ENCODE measurements at places on chromosomes 6 and 20. TPM values are rescaled to one million over a fixed set of nuclear protein-coding genes. Genes with fewer than 3 reads are reported as not detected.
A peak's percentile ranks its signal among the peaks of the same experiment; 100 is the strongest.

Gene KCNS1
- total RNA-seq = 0.97 TPM

- H3K4me1 ChIP-seq = peaks cover 17% of the 10 kb centered on the region
- H3K27me3 ChIP-seq = no peaks in the 10 kb centered on the region
- no peak for DNase-seq
- H3K4me3 ChIP-seq = no peak overlapping the region
- H3K27ac ChIP-seq = no peak overlapping the region
- no peaks in the 10 kb centered on the region for H3K36me3 ChIP-seq
These were observed 343.5 kb downstream of the NRN1 start for GRCh38 chr6:5663259-5663658.

GRCh38 chr20:15257569-15257870, 920.1 kb upstream of the FLRT3 start:
- no peak overlapping the region for H3K27ac ChIP-seq
- no peak overlapping the region for H3K4me3 ChIP-seq
- no peaks in the 10 kb centered on the region for H3K27me3 ChIP-seq

Gene DDO
- 0.10 TPM for total RNA-seq

GRCh38 chr6:46190889-46191288, 20.1 kb upstream of the ENPP5 start:
- H3K36me3 ChIP-seq = no peaks in the 10 kb centered on the region
- H3K27me3 ChIP-seq = no peaks in the 10 kb centered on the region
- no peaks in the 10 kb centered on the region for H3K4me1 ChIP-seq

DNA sequence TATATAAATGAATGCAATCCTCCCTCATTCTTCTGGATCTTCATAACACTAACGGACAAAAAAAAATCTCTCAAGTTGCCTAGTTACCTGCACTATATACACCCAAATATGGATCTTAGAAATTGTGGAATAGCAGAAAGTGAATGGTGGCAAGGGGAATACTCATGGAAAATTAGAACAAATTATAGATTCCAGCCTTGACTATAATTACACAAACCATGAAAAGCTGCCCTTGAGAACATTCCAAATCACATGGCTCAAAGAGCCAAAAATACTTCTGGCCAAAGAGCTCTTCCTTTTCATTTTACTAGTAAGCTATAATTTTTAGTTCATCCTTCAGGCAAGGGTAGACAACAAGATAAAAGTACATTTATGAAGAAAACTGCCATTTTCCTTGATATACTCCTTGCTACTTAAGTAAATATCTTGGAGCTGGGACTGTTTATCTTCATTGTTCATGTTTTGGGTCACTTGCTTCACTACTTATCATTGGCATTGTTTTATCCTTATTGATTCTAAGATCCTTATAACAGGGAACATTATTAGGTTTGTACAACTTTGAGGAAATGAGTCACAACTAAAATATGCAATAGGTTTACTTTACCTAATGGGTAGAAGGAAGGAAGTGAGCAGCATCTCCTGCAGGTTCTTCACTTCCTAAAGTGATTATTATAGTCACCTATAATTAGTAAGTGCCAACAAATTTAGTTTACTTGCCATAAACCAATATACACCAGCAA, 6.4 kb upstream of the MTRES1 start:
- H3K4me3 ChIP-seq = no peak overlapping the region
- no peaks in the 10 kb centered on the region for H3K36me3 ChIP-seq
- DNase-seq = no peak

Gene TRIM10
- total RNA-seq = not detected

Gene IL20RA
- 2.4 TPM for total RNA-seq

GRCh38 chr6:16947375-16948015, 154.4 kb upstream of the STMND1 start:
- no peak overlapping the region for H3K27ac ChIP-seq
- no peak overlapping the region for H3K4me3 ChIP-seq
- H3K27me3 ChIP-seq = no peaks in the 10 kb centered on the region
- H3K36me3 ChIP-seq = no peaks in the 10 kb centered on the region

- no peaks in the 10 kb centered on the region for H3K36me3 ChIP-seq
- H3K27ac ChIP-seq = no peak overlapping the region
- H3K27me3 ChIP-seq = no peaks in the 10 kb centered on the region
- DNase-seq = no peak
- no peaks in the 10 kb centered on the region for H3K4me1 ChIP-seq
These were observed 510.5 kb downstream of the PHF3 start for GRCh38 chr6:64146094-64146493.

Gene SNRPB2
- 91.9 TPM for total RNA-seq

GRCh38 chr20:63484236-63484635, 11.8 kb upstream of the KCNQ2 start:
- no peak overlapping the region for H3K4me3 ChIP-seq
- H3K36me3 ChIP-seq = no peaks in the 10 kb centered on the region
- no peak for DNase-seq
- H3K27ac ChIP-seq = no peak overlapping the region
- H3K4me1 ChIP-seq = peaks cover 7% of the 10 kb centered on the region

DNA sequence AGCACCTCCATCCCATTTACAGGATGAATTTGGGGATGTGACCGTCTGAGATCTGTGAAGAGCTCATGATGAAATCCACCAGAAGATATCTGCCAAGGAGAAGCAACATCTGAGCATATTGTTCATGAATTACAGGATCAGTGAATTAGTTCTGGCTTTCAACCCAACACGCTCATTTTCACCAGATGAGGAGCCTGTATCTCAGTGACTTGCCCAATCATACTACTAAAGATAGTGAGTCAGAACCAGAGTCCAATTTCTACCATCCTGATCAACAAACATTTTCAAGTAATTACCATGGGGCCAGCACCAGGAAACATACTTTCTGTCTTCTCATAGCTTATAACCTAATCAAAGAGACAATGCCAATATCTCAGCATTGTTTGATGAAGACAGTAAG, 116.6 kb downstream of the ZDHHC14 start:
- DNase-seq = no peak
- no peak overlapping the region for H3K4me3 ChIP-seq
- H3K27ac ChIP-seq = no peak overlapping the region

Gene SLC44A4
- 3.7 TPM for total RNA-seq

Gene CST9L
- not detected for total RNA-seq

GRCh38 chr20:58014628-58015315, 213.7 kb downstream of the ANKRD60 start:
- no peaks in the 10 kb centered on the region for H3K36me3 ChIP-seq
- H3K27ac ChIP-seq = no peak overlapping the region
- H3K4me1 ChIP-seq = peaks cover 5% of the 10 kb centered on the region

DNA sequence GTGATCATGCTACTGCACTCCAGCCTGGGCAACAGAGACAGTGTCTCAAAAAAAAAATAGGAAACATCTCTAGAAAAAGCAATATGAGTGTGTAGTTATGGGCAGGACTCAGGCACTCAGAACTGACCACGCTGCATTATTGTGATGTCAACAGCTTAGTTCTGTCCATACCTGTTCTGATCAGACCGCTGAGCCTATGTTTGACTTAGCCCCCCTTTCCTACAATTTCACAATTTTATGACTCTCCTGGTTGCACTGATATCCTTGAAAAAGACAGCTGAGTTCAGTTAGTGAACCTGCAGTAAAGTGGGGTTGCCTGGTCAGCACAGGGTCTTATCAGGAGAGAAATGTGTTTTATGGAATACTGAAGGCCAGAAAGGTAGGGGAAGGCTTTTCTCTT, 37.8 kb upstream of the PRDM1 start:
- H3K4me3 ChIP-seq = no peak overlapping the region
- H3K27me3 ChIP-seq = peaks cover 9% of the 10 kb centered on the region
- DNase-seq = no peak
- peaks cover 19% of the 10 kb centered on the region for H3K4me1 ChIP-seq
- H3K36me3 ChIP-seq = no peaks in the 10 kb centered on the region

DNA sequence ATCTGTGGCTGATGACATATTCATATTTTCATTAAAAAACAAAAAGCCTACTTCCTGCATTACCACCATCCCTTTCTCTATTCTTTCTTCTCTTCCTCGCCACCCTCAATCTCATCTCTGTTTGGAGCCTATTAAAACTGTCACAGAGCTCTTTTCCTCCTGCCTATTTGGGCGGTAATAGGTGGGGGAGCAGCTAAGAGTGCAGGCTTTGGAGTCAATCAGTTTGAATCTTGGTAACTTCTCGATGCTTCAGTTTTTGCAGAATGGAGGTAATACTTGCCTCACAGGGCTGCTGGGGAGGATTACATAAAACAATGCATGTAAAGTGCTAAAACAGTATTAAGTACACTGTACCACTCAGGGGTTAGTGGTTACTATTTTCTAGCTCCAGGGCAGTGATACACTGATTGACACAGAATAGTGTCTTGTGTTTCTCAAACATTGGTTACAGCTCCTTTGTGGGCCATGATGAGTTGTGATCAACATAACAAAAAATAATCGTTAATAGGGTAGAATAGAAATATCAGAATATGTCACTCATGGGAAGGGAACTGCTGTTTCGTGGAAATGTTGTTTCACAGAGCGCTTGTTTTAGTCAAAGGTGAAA, 14.0 kb downstream of the GCLC start:
- H3K4me3 ChIP-seq = no peak overlapping the region
- peak overlapping the region; percentile 83 for H3K27ac ChIP-seq
- H3K27me3 ChIP-seq = no peaks in the 10 kb centered on the region
- H3K36me3 ChIP-seq = no peaks in the 10 kb centered on the region

Gene SDCBP2
- 5.3 TPM for total RNA-seq

DNA sequence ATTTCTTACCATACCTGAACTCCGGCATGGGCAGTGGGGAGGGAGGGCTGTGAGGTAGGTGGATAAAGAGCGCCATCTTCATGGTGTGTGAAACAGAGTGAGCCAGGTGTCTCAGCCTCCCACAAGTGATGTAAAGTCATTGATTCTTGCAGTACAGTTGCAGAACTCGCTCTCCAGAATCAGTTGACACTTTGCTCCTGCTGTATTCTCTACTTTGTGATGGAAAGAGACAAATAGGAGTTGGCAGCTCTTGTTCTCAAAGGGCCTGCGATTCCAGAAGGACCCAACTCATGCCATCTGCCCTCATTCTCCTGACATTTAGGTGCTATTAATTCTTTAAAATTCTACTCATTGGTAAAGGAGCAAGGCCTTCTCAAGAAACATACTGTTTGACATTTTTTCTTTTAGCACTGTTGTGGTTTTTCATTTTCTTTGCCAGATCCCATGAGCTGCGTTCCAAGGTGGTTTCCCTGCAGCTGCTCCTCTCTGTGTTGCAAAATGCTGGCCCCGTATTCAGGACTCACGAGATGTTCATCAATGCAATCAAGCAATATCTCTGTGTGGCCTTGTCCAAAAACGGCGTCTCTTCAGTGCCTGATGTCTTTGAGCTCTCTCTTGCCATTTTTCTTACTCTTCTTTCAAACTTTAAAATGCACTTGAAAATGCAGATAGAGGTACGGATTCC, 49.3 kb downstream of the ARFGEF2 start:
- no peaks in the 10 kb centered on the region for H3K4me1 ChIP-seq
- DNase-seq = no peak
- peaks cover 32% of the 10 kb centered on the region for H3K36me3 ChIP-seq
- H3K4me3 ChIP-seq = no peak overlapping the region
- no peak overlapping the region for H3K27ac ChIP-seq

- H3K4me3 ChIP-seq = peak overlapping the region; percentile 97
- H3K27ac ChIP-seq = no peak overlapping the region
- peaks cover 14% of the 10 kb centered on the region for H3K4me1 ChIP-seq
- peaks cover 25% of the 10 kb centered on the region for H3K36me3 ChIP-seq
These were observed 971 bp downstream of the RBCK1 start for GRCh38 chr20:408843-409696.

DNA sequence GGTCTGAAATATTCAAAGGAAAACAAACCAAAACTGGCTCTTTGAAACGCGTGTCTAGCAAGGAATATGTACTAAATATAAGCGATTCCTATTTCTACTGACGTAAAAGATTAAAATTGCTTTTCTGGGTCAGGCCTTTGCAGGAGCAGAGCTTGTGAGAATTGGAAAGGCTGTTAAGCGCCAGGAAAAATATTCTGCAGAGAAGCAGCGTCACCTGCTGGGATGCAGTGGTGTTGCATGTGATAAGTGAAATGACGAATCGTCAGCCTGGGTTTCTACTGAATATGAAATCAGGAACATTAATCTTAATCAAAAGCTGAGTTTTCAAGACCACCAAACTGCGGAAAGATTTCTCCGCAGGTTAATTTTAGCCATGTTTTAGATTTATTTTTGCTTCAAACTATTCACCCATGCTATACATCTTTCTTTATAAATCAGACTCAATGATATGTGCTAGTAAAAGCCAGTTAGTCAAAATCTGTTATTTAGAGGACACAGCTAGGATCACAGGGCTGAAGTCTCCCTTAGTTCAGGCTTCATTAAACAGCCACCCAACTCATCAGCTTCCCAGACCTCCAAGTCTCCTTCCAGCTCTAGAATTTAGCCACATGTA, 67.4 kb downstream of the ALDH8A1 start:
- DNase-seq = peak; percentile 72
- H3K36me3 ChIP-seq = no peaks in the 10 kb centered on the region
- no peak overlapping the region for H3K4me3 ChIP-seq
- H3K27me3 ChIP-seq = no peaks in the 10 kb centered on the region
- H3K4me1 ChIP-seq = no peaks in the 10 kb centered on the region
- no peak overlapping the region for H3K27ac ChIP-seq

- H3K36me3 ChIP-seq = no peaks in the 10 kb centered on the region
- no peaks in the 10 kb centered on the region for H3K27me3 ChIP-seq
- no peak for DNase-seq
- H3K4me3 ChIP-seq = no peak overlapping the region
- no peaks in the 10 kb centered on the region for H3K4me1 ChIP-seq
These were observed 438.1 kb downstream of the GJA1 start for GRCh38 chr6:121873595-121873994.

GRCh38 chr6:105839266-105839665, 246.9 kb upstream of the PRDM1 start:
- H3K36me3 ChIP-seq = no peaks in the 10 kb centered on the region
- no peak overlapping the region for H3K4me3 ChIP-seq
- no peaks in the 10 kb centered on the region for H3K27me3 ChIP-seq
- no peak for DNase-seq

DNA sequence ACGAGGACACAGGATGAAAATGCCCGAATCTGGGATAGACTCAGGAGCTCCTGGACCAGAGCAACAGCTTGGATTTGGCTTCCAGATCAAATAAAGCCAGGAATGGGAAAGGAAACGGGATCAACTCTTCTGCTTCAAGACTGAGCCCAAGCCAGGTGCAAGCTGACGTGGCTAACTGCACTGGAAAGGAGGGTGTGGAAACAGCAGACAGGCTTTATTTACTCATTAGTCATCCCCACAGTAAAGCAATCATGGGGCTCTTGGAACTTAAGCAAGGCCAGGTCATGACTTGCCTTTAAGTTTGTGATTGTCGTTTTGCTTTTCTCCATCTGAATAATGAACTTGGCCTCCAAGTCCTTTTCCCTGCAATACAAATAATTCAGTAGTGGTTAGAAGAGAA, 45.2 kb downstream of the KIF16B start:
- peaks cover 28% of the 10 kb centered on the region for H3K4me1 ChIP-seq
- H3K4me3 ChIP-seq = no peak overlapping the region
- no peaks in the 10 kb centered on the region for H3K27me3 ChIP-seq
- H3K36me3 ChIP-seq = no peaks in the 10 kb centered on the region
- no peak overlapping the region for H3K27ac ChIP-seq
- no peak for DNase-seq

Gene EDEM2
- 25.3 TPM for total RNA-seq

- peaks cover 31% of the 10 kb centered on the region for H3K4me1 ChIP-seq
- no peaks in the 10 kb centered on the region for H3K36me3 ChIP-seq
- peak; percentile 82 for DNase-seq
- H3K27me3 ChIP-seq = peaks cover 46% of the 10 kb centered on the region
These were observed 2.2 kb downstream of the NOL4L start for GRCh38 chr20:32582659-32583580.

Measured in GM23338 (cell line).